ENCODE measurements at places on chromosomes 6 and 20.
A peak's percentile ranks its signal among the peaks of the same experiment; 100 is the strongest.

DNA sequence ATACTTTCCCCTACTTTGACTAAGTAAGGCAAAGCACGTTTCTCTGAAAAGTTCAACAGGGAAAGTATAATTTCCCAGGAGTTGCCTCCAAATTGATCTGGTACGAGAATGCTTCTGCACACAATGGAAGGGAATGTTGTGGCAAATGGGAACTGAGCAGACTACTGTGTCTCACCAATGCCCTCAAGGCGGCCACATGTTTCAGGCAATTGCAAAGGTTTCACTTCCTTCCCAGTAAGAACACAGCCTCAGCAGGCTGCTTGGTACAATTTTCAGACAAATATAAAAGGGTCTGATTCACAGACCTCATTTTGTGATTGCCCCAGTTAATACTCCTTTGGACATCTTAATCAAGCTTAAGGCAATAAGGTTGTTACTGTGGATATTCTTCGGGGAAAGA, 71.2 kb downstream of the KIAA0319 start:
- no peak for DNase-seq

DNA sequence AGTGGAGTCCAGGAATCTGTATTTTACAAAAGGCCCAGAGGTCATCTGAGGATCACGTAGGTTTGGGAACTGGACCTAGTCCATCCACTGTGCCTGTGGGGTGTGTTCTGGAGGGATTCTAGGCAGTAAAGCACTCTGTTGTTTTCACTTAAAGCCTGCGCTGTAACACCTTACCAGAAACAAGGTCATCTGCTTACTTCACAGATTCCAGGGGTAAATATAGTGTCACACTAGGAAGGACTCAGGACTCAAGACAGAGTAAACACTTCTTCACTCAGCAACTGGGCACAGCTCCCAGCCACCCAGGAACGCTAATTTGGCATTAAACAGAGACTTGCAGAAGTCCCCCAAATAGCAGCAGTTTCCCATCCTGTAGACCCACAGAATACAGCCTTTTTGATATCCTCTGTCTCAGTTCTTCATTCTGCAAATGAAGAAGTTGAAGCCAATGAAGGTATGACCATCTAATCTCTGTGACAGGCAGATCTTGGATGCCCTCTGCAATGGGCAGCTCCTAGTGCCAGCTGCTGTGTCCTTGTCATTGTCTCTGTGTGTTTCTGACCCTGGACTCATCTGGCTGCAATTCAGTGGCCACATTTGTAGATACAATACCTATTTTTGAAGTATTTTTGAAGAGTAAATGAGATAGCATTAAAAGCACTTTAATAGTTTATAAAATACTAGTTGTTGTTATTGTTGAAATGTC, 129.1 kb downstream of the SLC24A3 start:
- no peak for DNase-seq

DNA sequence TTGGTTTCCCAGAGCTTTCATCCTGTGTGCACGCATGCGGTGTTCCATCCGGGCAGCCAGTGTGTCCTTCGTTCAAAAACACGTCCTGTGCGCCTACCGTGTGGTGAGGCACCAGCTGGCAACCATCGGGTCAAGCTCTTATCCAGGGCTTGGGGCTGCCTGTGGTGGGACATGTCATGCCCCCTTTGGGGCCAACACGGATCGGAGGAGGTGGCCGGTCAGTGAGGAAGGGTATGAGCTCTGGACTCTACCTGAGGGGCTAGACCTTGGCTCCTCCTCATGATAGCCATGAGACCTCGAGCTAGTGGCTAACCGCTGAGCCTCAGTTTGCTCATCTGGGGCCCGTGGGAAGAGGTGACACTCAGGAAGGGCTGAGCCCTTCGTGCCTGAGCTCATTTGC, 158.5 kb upstream of the PMEPA1 start:
- DNase-seq: no peak

- no peak for DNase-seq
These were observed 25.4 kb upstream of the C20orf144 start for GRCh38 chr20:33636776-33637175.

DNA sequence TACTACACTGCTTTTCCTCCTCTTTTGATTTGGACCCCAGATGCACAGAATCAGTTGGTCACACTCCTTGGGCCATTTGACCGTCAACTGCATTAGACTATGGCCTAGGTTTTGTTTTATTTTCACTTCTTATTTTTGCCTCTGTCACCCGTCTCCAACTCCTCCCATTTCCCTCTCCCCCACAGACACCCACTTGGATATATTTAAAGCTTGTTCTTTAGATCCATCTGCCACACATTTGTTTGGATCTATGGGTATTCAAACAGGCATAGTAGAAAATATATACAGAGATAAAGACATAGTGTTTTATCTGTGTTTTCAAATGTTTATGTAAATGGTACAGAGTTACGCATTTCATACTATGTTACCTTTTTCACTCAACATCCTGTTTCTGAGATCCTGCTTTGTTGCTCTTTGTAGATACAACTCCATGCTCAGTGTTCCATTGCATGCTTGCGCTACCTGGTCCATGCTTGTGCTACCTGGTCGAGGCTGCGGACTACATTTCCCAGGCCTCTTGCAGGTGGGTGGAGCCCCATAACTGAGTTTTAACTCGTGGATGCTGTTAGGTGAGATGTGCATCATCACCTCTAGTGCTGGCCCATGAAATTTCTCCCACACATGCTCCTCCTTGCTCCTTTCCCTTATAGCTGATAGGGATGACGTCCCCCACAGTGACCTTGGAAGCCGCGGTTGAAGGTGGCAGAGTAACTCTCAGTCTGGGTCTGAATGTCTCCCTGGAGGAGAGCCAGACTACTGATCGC, 11.5 kb upstream of the PREX1 start:
- no peak for DNase-seq

DNA sequence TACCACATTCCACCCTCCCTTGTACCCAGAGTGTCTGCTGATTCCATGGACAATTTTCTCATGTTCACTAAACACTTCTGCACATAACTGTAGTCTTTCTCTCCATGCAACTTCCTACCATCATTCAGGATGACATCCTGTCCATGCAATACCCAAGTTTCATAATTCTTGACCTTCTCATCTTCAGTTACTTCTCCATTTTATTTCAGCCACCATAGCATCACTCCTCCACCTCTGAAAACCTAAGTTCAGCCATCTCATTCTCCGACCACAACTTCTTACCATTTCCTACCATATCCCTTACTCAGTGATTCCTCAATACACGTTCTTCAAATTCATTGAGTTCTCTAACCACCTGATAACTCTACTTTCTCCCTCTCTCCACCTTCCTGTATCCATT, 216.5 kb upstream of the TENT5A start:
- DNase-seq: no peak

DNA sequence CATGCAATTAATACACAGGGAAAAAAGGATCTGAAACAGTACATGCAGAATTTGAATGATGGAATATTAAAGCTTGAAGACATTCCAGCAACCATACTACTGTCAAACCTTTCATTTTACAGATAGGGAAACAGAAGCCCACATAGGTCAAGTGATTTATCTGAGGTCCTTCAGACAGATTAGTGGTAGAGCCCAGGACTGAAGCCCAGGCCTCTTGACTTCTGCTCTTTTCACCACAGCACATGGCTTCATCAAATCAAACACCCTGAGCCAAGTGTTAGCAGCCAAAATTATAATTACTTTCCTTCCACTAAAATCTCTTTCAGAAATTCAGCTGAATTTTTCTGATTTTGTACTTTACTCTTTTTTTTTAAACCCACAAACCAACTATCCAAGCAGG, 435.6 kb upstream of the RUNX2 start:
- no peak for DNase-seq

DNA sequence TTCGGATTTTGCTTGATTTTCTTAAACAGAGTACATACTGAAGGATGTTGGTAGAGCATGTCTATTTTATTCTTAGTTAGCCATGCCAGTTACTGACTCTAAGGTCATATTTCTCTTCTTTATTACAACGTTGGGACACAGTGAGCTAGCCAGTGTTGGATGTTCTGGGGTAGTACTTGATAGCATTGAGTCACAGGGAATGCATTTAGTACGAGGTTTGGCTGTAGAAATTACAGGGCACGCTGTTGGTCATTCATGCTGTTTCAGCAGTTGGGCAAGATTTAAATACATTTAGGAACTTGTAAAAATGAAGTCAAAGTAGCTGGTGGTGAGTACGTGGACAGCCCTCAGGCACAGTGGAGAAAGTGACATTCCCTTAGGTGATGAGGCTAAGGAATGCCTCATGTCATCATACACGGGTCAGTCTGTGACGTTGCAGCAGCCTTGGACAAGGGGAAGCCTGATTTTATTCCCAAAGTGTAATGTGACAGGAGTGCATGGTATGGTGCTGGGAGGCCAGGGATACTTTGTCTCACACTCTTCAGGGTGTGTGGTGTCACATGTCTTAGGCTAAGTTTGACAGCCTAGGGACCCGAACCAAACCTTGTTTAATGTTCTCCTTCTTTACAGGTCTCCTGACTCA, 57.7 kb upstream of the SLC22A1 start:
- DNase-seq: no peak

DNA sequence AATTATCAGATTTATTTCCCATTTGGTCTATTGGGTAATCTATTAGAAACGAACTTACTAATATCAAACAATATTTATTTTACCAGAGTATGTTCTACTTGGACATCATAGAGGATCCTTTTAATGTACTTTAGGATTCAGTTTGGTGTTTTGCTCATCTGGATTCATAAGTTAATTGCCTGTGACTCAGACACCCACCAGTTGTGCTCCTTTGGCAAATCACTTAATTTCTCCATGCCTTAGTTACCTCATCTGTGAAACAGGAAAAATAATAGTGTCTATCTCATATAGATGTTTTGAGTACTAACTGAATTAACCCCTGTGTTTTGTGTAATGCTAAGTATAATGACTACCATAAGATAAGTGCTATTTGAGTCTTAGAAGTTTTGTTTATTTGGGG, 292.1 kb downstream of the LAMA2 start:
- DNase-seq: no peak

DNA sequence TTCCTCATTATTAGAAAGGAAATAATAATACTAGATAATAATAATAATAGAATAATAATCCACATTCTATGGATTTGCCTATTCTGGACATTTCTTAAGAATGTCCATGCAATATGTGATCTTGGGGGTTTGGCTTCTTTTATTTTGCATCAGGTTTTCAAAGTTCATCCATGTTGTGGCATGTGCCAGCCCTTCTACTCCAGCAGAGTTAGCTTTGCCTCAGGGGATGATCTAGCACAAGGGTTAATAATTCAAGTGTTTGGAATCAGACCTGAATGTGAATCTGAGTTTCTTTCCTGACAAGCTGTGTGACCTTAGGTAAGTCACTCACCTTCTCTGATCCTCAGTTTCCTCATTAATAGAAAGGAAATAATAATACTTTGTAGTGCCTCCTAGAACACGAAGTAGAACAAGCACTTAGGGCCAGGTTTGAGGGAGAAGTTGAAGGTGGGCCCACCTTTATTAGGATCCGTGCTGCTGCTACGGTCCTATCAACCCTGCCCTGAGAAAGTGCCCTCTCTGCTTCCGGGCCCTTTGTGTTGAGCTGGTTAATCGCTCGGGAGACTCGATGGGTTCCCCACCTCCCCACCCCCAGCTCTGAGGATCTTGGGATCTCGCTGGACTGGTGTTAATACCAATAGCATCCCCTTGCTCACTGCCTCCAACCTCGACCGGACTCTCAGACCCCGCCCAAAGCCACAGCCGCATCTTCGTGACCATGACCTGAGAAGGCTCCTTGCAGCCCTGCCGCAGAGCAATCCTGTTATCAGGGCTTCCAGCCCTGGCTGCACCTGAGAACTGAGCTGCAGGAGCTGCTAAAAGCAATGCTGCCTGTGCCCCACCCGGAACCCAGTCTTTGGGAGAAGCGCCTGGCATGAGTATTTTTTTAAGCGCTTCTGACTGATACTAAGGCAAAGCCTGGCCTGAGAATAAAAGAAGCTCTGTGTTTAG, 26.9 kb downstream of the RBM38 start:
- DNase-seq: peak; percentile 81

DNA sequence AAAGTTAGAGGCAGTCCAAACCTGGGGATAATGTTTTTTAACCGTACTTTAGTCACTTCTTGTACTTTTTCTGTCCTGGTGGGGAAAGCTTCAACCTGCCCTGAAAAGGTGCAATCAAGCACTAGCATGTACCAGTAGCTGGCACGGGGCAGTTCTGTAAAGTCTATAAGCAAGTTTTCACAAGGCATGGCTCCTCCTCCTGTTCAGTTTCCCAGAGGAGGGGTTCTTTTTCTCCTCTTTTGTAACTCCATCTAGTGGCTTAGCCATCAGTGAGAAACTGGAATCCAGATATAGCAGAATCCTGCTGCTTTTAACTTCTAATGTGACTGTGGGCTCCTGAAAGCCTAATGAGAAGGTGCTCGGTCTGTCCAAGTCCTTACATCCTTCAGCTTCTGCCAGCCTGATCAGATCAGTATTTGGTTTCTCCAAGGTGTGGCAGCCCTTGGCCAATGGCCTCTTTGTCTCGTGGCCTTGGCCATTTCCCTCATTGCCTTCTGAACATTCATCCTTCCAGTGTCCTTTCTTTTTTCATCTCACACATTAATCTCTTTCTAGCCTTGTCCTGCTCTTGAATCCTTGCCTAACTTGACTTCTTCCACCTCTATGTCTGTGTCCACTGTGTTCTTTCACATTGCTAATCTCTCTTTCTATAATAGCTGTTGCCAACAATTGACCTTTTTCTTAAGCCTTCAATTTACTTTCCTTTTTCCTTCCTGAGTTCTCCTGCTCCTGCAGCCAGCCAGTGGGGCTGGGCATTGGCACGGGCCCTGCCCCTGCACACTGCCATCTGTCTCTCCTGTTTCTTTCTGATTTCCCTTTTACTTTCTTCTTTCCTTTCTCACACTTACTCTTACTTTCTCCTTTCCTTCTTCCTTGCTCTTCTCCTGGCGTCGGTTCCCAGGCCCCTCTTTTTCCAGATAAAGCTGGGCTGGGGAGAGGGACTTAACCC, 222.0 kb upstream of the SYNCRIP start:
- no peak for DNase-seq

Measured in erythroblast (primary cell).